ENCODE measurements at places on chromosomes 11 and 22.

- no peak for DNase-seq
Observed at GRCh38 chr11:64801158-64801464, 1.9 kb downstream of the MAP4K2 start.

DNA sequence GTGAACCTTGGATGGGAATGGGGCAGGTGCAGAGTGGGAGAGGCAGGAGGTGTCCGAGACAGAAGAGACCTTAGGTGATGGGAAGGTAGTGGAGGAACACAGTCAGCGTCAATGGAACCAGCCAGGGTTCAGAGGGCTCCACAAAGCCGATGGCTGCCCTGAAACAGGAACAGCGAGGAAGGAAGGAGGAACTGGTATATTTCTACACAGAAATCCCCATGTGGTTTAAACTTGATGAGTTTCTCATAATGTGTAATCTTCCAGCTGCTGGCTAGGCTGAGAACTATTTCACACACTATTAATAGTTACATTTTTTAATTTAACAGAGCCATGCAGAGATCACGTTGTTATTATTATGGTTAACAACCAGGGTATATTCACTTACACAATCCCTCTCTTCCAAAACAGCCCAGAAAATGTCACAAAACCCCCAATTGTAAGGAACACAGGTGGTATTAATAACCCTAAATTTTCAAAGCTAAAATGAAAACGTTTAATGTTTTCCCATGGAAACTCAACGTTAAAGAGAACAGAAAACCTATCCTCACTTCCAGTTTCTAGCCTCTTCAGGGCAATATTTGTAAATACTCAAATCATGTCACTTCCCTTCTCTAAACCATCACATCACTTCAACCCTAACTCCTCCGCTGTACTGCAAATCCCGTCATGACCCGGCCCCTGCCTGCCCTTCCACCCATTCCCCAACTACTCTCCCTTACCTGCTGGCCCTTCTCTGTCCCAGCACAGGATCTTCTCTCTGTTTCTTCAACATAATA lies 74.5 kb upstream of the ARFGAP3 start:
- DNase-seq = no peak

GRCh38 chr11:17611049-17611448 lies 64.0 kb downstream of the OTOG start:
- no peak for DNase-seq

- DNase-seq = no peak
Observed at GRCh38 chr11:85042361-85042760, 584.8 kb downstream of the DLG2 start.

DNA sequence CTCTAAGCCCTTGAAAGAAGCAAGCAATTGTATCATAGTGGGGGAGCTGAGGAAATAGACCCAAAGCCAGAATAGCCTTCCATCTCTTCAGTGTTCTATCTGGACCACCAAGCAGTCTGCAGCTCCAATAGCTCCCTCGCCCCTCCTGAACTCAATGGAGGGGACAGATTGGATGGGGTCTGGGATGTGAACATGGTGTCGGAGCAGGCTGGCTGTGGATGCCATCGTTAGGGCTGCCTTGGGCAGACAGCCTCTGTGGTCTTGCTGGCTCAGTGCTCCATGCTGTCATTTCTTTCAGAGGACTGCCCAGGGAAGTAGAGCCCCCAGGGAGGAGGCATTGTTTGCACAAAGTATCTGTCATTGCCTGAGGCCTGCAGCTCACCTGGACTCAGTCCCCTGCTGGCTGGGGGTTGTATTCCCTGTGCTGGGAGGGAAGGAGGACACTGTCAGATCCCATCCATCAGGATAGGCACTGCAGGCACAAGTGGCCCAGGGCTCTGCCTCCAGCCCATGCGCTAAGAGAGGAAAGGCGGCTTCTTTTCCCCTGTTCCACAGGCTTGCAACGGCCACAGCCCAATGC lies 537.7 kb downstream of the BUD13 start:
- DNase-seq = no peak
